Stimulated activated memory B cell treated with anti-CD40 and anti-IgM and Interleukin-4, amounts not matched to agents 10 μg/mL and 1 μg/mL and 100 μg/mL, for 72 hours (primary cell): ENCODE measurements at places on chromosomes 6 and 20.

GRCh38 chr20:63821811-63822210 lies 9.3 kb downstream of the ZBTB46 start:
- ATAC-seq = no peak

DNA sequence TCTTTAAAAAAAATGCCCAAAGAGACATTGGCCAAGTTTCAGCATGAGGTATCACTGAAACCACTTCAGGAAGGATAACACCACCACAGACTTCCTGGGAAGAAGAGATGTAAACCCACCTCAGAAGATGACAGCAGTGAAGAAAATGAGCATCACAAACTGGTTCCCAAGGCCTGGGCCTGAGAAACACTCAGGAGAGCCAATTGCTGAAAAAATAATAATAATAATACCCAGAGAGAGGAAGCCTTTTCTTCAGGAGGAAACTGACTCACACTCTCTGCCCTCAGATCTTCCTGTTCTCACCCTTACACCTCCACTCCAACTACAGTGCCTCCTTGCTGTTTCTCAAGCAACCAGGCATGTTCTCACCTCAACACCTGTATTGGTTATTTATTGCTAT lies 68.1 kb upstream of the MAFB start:
- no peak for ATAC-seq

DNA sequence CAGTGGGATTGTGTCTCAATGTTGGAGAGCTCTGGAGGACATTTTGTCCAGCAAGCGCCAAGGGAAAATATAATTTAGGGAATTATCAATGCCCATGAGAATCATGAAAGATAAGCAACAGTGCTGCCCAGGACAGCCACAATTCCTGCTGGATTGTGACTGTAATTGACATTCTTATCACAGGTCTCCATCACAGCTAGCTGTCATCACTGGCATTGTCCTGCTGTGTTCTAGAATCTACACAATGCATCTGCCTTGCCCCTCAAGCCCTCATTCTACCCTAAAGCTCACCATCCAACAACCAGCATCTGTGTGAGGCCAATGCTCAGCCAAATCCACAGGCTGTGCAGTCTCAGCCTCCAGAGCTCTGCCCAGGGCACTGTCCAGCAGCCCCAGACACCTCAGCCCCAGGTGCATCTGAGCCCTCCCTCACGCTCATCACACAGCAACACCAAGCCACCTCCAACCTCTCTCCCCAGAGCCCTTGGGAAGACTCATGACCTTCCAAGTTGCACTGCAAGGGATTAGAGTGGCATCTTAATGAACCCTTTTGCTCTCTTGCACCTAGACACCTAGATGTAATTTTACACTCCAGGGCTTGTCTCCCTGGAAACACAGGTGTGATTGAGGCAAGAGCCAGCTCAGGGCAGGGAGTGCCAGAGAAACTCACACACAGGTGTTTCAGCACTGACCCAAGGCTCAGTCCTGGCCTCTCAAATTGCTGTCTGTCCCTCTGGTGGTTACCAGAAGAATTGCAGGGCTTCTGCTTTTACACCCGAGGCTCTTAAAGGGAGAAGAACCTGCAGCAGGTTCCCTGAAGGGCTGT lies 85.2 kb upstream of the PHACTR3 start:
- peak; percentile 70 for ATAC-seq

DNA sequence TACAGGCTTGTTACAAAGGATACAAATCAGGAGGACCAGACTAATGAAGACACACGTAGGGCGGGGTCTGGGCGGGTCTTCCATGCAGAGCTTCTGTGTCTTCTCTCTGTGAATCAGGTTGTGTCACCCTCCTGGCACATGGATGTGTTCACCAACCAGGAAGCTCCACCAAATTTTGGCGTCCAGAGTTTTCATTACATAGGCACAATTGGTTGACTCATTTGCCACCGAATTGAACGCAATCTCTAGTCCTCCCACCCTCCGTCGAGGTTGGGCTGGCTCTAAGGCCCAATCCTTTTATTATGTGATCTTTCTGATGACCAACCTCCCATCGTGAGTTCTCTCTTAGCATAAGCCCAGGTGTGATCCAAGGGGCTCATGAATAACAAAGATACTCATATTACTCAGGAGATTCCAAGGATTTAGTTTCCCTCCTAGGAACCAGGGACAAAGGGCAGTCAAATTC lies 36.3 kb upstream of the DDR1 start:
- ATAC-seq = no peak

DNA sequence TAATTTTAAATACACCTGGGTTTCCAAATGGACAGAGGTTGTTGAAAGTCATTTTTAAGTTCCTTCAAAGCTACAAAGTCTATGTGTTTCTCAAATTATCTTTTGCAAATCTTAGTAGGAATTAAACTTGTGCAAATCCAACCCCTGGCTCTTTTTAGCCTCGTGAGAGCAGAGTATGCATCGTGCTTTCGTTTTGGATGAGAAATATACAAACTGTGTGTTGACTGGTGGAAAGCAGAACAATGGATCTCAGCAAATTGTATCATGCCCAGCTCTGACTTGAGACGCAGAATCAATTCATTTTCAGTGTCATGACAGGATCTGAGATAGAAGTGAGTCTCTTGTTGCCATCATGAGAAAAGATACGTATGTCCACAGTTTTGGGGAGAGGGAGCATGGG lies 542.4 kb upstream of the FLRT3 start:
- ATAC-seq = no peak

GRCh38 chr6:106611030-106611429 lies 18.3 kb downstream of the RTN4IP1 start:
- no peak for ATAC-seq

GRCh38 chr6:23327621-23328020 lies 758.3 kb downstream of the HDGFL1 start:
- ATAC-seq = no peak

- no peak for ATAC-seq
These were observed 157.6 kb downstream of the MYLK4 start for GRCh38 chr6:2593167-2593566.

DNA sequence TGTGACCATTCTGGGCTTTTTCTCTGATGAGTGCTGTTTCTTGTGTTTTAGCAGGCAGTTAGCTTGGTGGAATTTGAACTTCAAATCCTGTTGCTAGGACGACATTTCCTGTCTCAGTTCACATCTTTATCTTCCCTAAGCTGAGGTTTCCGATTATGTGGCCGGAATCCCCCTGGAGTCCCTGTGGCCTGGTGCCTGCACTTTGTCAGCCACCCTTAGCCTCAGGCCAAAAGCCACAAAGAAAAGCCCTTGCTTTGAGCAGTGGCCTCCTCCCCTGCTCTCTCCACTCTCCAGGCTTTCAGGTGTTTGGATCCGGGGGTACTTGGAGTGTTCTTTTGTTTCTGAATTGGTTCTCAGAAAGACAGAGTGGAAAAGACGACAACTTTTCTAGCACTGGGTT lies 59.9 kb upstream of the PMEPA1 start:
- ATAC-seq = no peak

DNA sequence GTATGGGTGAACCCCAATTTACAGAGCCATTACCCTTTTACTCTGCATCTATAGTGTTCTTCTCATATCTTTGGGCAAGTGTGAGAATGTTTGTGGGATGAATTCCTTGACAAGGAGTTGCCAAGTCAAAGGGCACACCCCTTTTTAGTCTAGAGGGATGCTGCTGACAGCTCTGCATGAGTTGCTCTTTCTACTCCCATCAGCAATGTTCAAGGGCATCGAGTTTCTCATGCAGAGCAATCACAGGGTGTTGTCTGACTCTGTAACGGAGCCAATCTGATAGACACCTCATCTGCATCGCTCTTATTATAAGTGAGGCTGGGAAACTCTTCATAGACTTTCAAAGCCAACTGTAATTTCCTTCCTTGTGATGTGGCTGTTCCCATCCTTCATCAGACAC lies 77.4 kb downstream of the EDN3 start:
- ATAC-seq = no peak

DNA sequence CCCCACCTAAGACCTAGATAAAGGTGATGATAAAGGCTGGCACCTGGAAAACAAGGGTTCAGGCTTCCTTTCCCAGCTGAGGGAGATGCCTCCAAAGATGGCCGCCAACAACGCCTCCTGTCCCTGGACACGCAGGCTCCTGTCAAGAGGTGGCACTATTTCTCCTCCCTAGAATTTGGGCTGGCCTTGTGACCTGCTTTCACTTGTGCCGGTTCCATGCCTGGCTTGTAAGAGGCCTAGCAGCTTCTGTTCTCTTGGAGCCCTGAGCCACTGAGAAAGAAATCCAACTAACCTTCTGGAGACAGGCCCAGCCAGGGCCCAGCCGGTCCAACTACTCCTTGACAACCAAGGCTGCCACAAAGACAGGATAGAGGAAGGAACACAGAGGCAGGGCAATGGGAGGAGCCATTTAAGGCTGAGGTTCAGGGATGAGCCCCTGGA lies 60.2 kb upstream of the RALY start:
- peak; percentile 60 for ATAC-seq

DNA sequence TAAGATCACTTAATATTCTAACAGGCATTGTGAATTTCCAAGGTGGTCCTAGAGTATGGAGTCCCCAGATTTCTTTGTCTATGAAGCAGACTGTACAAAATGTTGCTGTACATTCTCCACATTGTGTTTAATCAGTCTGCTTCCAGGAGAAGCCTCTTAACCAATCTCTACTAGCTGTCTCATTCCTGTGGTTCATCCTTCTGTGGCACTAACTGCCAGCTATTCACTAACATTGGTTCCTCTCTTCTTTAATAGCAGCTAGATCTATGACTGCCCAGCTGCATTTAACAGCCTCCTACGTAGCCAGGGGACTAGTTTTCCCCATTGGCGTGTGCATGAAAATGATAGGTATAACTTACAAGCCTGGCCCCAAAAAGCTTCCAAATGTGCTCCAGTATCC lies 395.4 kb downstream of the SAMD5 start:
- no peak for ATAC-seq

GRCh38 chr6:12112540-12113189 lies 100.6 kb downstream of the HIVEP1 start:
- no peak for ATAC-seq

GRCh38 chr6:85971238-85971637 lies 328.6 kb upstream of the SYNCRIP start:
- no peak for ATAC-seq

DNA sequence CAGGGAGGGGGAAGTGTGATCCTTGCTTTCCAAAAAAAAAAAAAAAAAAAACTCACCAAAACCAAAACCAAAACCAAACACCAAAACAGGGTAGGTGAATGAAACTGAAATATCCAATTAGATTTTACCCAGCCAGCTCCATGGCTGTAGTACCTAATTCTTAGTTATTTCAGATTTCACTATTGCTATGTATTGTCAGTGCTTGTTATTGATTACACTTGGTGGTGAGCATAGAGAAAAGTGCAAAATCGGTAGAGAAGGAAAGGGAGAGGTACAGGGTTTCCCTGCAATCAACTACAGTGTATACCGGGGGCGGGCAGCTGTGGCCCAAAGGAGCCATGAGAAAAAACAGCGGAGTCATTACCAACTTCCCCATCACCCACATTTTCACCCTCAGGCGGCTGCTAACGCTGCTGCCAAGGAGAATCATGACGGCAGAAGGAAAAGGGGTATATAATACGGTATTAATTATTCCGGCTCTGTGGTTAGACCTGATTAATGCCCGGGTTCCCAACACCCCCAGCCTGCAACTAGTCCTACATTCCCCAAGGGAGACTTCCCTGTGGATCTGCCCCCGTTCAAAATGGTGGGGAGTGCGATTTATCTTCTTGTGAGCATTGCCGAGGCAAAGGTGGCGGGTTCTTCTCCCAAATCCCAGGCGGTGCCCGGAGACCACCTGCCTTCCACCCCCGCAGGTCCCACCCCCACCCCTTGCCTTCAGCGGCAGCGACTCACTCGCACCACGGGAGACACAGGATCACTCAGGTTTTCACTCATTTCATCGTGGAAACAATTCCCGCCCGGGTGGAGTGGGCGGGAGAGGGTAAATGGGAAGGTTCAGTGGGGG lies at the start of gene C6orf62:
TSS of gene C6orf62 (minus strand) at position 30 of the 847 bp plus-strand sequence. CDS start 486 bp downstream, outside the sequence.
- ATAC-seq = no peak

- peak; percentile 51 for ATAC-seq
These were observed 8.0 kb downstream of the TP53RK start for GRCh38 chr20:46681032-46681854.

DNA sequence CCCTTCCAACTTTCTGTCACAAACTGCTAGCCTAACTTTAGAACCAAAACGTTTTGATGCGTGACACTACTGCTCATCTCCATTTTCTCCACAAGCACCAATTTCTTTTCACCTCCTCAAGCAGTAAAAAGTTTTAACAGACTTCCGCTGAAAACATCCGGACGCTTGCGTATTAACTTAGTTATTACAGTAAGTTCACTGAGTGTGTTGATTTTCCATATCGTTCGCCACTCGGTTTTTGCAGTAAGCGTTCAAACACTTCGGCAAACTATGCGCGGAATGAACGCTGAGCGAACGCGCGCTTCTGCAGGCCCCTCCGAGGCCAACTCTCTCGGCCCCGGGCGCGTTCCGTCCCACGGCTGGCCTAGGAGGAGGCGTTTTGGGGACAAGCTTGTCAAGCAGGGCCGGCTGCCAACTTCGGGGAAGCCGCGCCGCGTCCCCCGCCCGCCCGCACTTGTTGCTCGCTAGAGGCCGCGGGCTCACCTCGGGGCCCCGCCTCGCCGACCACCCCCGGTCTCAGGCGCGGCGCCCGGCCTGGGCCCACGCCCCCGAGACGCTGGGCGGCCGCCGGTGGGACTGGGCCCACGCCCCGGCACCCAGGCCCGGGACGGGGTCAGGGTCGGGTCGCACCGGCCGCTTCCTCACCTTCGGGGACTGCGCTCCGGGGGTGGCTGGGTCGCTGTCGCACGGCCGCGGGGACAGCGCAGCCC lies 945 bp downstream of the PHF10 start:
- peak; percentile 74 for ATAC-seq

- no peak for ATAC-seq
These were observed 43.6 kb downstream of the MUC22 start for GRCh38 chr6:31053873-31054272.

GRCh38 chr20:62822788-62823651 lies 6.2 kb downstream of the COL9A3 start:
- ATAC-seq = peak; percentile 34

- ATAC-seq = no peak
These were observed 200.8 kb upstream of the RIN2 start for GRCh38 chr20:19557291-19557690.

GRCh38 chr20:12555369-12555768 lies 453.4 kb upstream of the SPTLC3 start:
- ATAC-seq = no peak

GRCh38 chr6:152201120-152201519 lies 393.6 kb downstream of the ESR1 start:
- no peak for ATAC-seq

- no peak for ATAC-seq
These were observed 192.5 kb downstream of the EDN1 start for GRCh38 chr6:12482386-12483375.

GRCh38 chr6:107866606-107867301 lies 42.6 kb upstream of the SCML4 start:
- ATAC-seq = no peak

- no peak for ATAC-seq
These were observed 123.7 kb downstream of the IRF4 start for GRCh38 chr6:515267-515666.
